ENCODE measurements at places on chromosomes 2 and 18.

GRCh38 chr2:237720444-237720843 lies 78.1 kb upstream of the RBM44 start:
- no peak for DNase-seq

GRCh38 chr2:225378984-225379383 lies 20.5 kb upstream of the NYAP2 start:
- no peak for DNase-seq

- DNase-seq = no peak
These were observed 17.5 kb downstream of the YWHAQ start for GRCh38 chr2:9613291-9613690.

DNA sequence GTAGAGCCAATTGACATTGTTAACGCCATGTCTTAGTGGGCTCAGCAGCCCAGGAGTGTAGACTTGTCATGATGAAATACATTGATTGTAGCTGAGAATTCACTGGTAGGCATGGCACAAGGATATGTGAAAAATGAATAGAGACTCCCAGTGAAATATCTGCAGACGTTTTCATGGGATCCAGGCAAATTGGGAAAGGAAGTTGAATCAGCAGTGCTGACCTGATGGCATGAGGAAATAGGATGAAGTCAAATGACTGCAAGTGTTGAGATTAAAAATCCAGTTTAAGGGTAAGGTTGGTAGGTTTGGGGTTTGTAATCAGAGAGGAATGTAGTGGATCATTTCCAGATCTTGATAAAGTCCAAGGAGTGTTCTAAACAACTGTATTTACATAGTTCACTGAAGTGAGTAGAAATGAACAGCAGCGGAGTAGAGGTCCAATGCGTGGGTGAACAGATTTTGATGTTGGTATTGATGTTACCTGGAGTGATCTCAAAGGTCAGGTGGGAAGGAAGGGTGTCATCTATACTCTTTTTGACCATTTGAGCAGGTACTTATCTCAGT lies 24.6 kb downstream of the INSIG2 start:
- DNase-seq = no peak

- no peak for DNase-seq
These were observed 61.7 kb upstream of the LCLAT1 start for GRCh38 chr2:30385327-30385726.

DNA sequence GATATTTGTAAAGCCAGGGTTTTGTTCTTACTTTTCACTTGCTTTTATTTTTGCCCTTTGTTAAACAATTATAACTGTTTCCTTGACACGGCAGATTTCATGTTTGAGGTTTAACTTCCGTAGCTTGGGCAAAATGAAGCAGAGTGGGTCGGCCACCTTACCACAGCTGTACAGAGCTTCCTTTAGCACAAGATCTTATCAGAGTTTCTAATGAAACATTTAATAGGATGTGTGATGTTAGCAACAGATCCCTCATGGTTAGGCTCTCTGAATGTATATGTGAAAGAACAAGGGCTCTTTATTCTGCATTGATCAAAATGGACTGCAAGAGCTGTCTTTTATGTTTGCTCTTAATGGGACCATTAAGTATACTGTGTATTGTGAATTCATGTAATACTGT lies 22.3 kb downstream of the RNF125 start:
- DNase-seq = no peak

- DNase-seq = no peak
These were observed 28.2 kb downstream of the TSPYL6 start for GRCh38 chr2:54227798-54228197.

DNA sequence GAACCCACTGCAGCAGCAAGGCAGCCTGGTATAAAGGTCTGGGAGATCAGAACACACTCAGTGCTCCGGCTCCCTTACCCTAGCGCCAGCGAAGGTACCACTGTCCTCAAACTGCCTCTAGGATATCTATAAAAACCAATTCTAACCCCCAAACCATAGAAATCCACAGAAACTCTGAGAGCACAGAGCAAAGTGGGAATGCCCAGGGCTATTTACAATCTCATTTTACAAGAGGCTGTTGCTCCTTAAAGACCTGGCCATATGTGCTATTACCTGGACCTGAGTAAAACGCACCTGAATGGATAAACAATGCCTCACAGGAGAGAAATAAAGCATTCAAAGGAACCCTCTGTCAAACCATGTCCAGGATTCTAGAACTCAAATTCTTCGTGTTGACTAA lies 4.3 kb downstream of the STK39 start:
- DNase-seq = no peak

- no peak for DNase-seq
These were observed 269.4 kb upstream of the LRATD1 start for GRCh38 chr2:14363137-14363536.

- no peak for DNase-seq
These were observed 15.1 kb downstream of the ST3GAL5 start for GRCh38 chr2:85873679-85874078.

DNA sequence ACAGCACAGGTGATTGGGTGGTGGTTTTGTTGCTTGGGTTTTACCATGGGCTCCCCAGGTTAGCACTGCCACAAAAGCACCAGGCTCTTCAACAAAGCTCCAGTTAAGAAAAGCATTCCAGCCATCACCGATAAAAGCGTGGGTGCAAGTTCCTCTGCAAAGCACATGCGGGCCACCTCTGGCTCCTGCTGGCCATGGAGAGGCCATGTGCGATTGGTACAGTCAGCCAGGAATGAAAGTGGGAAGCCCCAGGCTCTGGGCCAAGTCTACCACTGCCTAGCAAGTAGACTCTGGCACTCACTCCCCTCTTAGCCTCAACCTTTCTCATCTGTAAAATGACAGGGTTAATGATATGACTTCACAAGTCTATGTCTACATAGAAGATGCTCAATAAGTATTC lies 36.0 kb downstream of the BCL11A start:
- DNase-seq = no peak

DNA sequence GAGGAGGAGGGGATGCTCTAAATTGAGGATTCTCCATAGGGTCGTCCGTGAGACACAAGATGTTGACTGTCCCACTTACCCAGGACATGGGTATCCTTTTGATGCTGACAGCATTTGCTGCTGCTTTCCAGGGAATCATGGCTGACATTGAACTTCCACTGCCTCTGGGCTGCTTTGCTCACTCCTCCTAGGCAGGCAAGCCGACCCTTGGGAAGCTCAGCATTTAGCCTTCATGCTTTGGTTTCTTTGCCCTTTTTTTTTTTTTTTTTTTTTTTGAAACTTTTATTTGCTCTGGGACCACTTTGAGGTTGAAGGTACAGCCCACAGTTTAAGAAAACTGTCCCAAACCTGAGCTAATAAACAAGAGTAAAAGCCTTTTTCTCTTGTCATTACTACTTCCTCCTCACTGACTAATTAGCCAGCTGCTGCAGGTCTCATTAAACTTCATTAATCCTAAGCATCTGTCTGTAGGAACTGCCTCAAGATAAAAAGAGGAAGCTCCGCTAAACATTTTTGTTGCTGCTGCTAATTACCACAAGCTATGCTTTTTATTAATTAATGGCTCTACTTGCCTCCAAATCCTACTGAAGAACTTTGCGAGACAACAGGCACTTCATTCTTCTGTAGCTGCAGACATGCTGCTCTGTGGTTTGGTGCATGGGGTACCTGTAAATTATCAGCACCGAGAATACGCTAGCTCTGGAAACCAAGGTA lies 125.4 kb downstream of the SPTBN1 start:
- no peak for DNase-seq

- no peak for DNase-seq
These were observed 10.0 kb upstream of the ZNF396 start for GRCh38 chr18:35387152-35387571.

DNA sequence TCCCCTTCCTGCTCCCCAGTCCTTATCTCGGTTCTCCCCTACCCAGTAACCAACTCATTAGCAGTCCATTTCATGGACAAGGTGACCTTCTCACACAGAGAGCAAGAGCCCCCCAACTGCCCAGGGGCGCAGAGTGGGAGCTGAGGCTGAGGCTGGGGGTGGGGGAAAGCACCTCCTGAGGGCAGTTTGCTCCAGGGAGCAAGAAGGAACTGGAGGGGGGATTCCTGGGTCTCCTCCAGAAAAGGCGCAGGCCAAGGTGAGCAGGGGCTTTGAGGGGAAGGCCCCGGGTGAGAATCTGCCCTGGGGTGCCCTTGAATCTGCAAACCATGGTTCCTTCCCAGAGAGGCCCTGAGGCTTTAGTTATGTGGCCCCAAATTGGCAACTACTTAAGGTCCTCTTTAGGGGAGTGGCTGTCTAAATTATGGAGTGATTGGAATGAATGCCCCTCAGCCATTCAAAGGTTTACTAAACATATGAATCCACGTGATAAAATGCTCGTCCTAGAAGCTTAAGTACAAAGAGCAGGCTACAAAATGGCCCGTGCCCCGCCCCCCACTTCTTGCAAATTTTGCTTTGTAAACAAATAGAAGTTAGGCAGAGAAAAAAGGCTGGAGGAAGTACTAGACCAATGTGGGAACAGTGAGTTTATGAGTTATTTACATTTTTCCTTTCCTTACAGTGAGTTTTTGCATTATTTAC lies 123.5 kb upstream of the HS6ST1 start:
- no peak for DNase-seq
